Body of pancreas (tissue), 4 donors: ENCODE measurements at places on chromosomes 13 and 19. TPM values are rescaled to one million over a fixed set of nuclear protein-coding genes. Genes with fewer than 3 reads are reported as not detected.

DNA sequence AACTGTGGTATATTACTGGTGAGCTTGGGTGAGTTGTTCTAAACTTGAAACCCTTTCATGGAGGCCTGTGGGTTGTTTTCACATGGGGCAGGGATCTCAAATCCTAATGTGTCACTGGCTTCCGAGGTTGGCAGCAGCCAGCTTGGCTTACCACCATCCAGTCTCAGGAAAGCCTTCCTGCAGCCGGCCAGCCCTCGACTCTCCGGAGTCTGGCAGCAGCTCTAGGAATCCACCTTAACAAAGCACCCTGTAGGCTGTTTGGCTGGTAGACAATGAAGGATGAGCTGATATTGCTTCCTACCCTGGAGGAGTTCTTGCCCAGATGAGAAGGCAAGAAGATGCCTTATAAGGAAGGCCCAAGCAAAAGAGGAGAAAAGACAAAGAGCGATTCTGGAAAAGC lies 188.3 kb downstream of the KLF12 start:
- H3K4me1 ChIP-seq, result no peaks in the 10 kb centered on the region
- H3K36me3 ChIP-seq, result no peaks in the 10 kb centered on the region
- H3K4me3 ChIP-seq, result no peak overlapping the region
- no peaks in the 10 kb centered on the region for H3K27me3 ChIP-seq

KLK4 gene
- not detected for total RNA-seq

DNA sequence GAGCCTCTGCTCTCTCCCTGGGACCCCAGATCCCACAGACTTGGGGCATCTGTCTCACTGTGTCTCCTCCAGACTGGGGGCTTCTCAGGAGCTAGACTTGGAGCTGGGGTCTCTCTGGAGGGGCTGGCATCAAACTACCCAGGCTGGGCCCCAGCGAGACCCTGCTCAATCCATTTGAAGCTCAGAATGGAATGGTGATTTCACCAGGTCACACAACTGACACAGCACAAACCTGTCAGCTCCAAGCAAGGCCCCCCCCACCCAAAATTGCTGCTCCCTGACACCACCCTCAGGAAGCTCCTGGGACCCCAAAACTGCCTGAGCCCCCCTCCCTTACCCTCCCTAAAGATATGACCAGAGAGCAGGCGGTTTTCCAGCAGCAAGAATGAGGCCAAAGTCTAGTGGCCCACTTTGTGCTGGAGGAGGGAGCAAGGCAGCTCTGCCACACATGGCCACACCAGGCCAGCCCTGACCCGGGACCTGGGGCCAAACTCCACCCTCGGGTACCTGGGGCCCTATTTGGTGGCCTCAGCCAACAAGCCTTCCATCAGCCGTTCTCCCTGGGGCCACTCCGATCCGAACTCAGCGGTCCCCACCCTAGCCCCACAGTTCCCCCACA lies 2.4 kb downstream of the NR2F6 start:
- DNase-seq, result peak; percentile 53
- H3K27ac ChIP-seq, result peak overlapping the region; percentile 89
- peak overlapping the region; percentile 44 for H3K4me3 ChIP-seq
- no peaks in the 10 kb centered on the region for H3K36me3 ChIP-seq

GRCh38 chr13:41613471-41613870 lies 156.1 kb downstream of the RGCC start:
- no peak overlapping the region for H3K27ac ChIP-seq
- H3K27me3 ChIP-seq, result no peaks in the 10 kb centered on the region
- no peaks in the 10 kb centered on the region for H3K36me3 ChIP-seq
- no peak overlapping the region for H3K4me3 ChIP-seq

- H3K4me1 ChIP-seq, result no peaks in the 10 kb centered on the region
- DNase-seq, result peak; percentile 73
- H3K27me3 ChIP-seq, result no peaks in the 10 kb centered on the region
- no peaks in the 10 kb centered on the region for H3K36me3 ChIP-seq
Observed at GRCh38 chr13:20495087-20496023, 30.3 kb downstream of the CRYL1 start.

OR7A5 gene
- total RNA-seq, result not detected

DNA sequence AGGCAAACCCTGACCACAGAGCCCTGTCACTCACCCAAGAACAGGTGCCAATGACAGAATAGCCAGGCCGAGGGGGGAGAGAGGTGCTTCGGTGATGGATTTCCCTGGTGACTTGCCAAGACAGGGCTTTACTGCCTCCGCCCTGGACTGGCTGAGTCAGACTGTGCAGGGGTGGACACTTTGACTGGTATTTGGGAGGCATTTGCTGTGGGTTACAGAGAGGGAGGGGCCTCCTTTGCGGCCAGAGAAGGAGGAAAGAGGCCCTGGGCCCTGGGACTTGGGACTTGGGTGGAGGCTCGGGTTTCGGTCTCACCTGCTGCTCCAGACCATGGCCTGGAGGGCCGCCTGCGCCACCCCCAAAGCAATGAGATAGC lies 4.6 kb upstream of the EPS8L1 start:
- peaks cover 18% of the 10 kb centered on the region for H3K4me1 ChIP-seq
- H3K27ac ChIP-seq, result no peak overlapping the region
- H3K36me3 ChIP-seq, result no peaks in the 10 kb centered on the region
- no peak overlapping the region for H3K4me3 ChIP-seq
- no peaks in the 10 kb centered on the region for H3K27me3 ChIP-seq

GPALPP1 gene
- total RNA-seq, result 25.2 TPM

GRCh38 chr13:110571896-110572777 lies 10.6 kb upstream of the RAB20 start:
- H3K4me3 ChIP-seq, result no peak overlapping the region
- DNase-seq, result no peak
- H3K36me3 ChIP-seq, result no peaks in the 10 kb centered on the region
- no peaks in the 10 kb centered on the region for H3K27me3 ChIP-seq
- no peak overlapping the region for H3K27ac ChIP-seq

- no peak overlapping the region for H3K27ac ChIP-seq
- no peaks in the 10 kb centered on the region for H3K27me3 ChIP-seq
- H3K4me3 ChIP-seq, result no peak overlapping the region
- no peak for DNase-seq
- H3K36me3 ChIP-seq, result peaks cover 20% of the 10 kb centered on the region
Observed at GRCh38 chr13:100666124-100666523, 8.5 kb downstream of the TMTC4 start.

ZNF431 gene
- 4.9 TPM for total RNA-seq

CEACAM6 gene
- total RNA-seq, result 27.0 TPM

ACER1 gene
- not detected for total RNA-seq

HCST gene
- 5.2 TPM for total RNA-seq

DNA sequence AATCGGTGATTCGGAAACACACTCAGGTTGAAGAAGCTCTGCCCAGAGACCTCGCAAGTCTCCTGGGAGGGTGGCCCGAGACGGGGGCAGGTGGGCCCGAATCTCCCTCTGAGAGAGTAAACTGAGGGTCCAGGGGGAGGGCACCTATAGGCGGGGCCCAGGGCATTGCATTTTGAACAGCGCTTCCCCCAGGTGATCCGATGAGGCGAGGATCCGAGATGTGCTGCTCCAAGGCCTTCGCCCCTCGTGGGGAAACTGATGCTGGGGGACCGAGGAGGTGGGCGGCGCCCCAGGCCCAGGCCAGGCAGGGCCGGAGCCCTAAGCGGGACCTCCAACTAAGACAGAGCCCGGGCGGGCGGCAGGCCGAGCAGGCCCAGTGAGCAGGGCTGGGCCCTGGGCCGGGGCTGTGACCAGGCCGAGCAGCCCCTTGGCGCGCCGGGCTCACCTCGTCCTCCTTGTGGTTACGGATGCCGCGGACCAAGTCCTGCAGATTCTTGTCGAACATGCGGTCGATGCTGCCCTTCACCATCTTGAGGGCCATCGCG lies 500 bp downstream of the AP3D1 start:
- peak overlapping the region; percentile 85 for H3K27ac ChIP-seq
- peak; percentile 40 for DNase-seq
- peaks cover 45% of the 10 kb centered on the region for H3K4me1 ChIP-seq
